NCI-H146 (cell line): ENCODE measurements at places on chromosomes 13 and 19.

GRCh38 chr13:111844682-111845081, 222.3 kb upstream of the SOX1 start:
- DNase-seq: no peak

DNA sequence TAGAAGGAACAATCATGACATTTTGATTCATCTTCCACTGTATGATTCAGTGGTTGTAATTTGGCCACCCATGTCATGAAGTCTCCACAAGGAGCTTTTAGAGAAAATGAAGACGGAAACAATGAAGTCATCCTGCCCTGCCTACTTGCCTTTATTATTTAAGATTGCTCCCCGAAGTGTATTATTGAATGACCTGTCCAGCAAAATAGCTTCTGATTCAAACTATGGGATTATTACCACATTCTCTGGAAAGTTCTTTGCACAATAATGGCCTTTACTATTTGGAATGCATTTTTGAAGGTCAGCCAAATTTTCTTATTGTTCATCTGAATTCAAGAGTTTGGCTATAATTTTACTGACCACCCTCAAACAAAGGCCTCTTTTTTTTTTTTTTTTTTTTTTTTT, 77.8 kb upstream of the RFC3 start:
- no peak for DNase-seq

DNA sequence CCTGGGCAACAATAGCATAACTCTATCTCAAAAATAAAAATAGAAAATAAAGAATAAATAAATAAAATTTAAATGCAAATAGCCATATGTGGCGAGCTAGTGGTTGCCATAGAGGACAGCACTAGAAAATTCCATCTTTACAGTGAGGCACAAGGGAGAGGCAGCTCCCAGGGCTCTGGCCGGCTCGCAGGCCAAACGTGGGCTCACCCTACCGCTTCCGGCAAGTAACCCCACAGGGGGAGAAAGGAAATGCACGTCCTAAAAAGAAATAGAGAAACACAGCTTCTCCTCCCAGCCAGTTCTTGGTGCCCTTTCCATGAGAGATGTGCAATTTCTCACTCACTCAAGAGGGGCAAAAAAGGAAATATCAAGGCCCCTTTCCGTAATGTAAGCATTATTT, 12.4 kb upstream of the GRWD1 start:
- DNase-seq: no peak

DNA sequence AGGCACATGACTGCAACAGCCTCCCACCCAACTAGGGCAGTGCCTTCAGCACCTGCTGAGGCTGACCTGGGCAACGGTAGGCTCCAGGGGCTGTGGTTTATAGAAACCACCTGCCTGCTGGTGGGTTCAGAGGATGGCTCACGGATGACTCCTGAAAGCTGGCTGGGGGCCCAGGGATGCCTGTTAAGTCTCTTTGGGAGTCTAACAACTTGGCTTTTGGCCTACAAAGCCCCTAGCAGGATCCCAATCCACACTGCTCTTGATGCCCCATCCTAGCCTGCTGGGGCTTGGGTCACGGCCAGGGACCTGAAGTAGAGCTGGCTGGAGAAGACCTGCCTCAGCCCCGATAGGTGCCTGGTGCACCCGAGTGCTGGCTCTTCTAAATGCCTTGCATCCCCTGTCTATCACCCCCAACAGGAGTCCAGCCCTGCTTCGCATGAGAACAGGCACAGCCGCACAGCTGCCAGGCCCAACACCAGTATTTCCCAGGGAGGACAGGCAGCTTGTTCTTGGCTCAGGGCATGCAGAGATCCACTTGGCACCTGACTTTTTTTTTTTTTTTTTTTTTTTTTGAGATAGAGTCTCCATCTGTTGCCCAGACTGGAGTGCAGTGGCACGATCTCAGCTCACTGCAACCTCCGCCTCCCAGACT, 9.1 kb upstream of the EPHX3 start:
- DNase-seq: no peak

DNA sequence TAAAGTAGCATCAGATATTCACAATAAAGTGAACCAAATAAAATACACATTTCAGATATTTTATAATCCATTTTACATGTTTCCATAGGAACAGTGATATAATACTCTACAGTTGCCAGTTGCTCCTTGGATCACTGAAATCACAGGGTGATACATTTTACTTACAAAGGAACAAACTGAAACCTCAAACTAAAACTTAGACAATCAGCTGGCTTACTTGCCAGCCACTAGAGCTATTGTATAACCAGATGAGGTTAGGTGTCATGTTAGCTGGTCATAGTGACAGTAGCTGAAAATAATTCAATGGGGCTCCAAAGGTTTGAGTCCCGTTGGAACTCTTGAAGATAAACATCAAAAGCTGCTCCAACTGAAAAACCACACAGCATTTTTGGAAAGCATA, 274.6 kb downstream of the ITGBL1 start:
- no peak for DNase-seq

DNA sequence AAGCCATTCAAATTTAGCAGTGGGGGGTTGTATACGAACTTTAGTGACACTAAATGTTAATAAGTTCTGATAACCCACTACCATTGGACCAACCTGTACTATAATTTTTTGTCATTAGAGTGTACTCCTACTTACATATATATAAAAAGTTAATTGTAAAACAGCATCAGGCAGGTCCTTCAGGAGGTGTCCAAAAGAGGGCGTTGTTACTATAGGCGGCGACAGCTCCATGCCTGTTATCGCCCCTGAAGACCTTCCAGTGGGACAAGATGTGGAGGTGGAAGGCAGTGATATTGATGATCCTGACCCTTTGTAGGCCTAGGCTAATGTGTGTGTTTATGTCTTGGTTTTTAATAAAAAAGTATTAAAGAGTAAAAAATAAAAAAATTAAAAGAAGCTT, 27.5 kb downstream of the SPRYD7 start:
- DNase-seq: no peak

DNA sequence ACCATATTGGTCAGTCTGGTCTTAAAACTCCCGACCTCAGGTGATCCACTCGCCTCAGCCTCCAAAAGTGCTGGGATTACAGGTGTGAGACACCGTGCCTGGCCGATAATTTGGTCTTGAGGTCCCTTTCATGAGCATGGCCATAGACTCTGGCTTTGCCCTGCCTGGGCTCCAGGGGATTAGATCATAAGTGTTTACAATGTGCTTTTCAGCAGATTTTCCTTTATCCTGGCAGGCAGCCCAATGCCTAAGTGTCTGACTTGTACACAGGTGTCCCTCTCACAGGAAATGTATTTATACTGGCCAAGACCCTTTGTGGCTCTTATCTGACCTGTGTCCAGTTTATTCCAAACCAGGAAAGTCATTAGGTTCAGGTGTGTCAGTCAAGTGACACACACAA, 15.9 kb downstream of the BCAM start:
- DNase-seq: peak; percentile 87

GRCh38 chr19:35044317-35045117, 3.0 kb downstream of the HPN start:
- peak; percentile 14 for DNase-seq

DNA sequence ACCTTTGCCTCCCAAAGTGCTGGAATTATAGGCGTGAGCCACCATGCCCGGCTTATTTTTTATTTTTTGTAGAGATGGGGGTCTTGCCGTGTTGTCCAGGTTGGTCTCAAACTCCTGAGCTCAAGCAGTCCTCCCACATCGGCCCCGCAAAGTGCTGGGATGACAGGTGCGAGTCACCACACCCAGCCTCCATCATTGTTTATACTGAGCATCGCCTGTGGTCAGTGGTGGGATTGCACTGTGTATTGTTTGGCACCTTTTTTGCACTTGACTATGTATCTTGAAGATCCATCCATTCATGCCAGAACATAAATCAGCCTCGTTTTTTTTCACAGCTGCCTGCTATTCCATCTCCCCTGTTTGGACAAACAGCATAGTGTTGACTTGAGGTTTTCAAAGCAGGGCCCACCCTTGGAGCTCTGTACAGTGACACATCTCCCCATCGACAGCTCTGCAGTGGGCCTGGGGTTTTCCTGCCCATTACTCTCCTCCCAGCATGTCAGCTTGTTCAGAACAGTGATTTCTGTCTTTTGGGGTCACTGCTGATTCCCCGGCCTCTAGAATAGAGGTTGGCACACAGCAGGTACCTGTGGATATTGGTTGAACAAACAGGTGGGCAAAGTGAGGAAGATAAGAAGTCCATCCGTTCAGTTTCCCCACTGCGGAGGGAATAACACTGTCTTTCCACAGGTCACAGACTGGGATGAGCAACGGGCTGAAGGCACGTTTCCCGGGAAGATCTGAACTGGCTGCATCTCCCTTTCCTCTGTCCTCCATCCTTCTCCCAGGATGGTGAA, 8.2 kb upstream of the UPK1A start:
- no peak for DNase-seq

DNA sequence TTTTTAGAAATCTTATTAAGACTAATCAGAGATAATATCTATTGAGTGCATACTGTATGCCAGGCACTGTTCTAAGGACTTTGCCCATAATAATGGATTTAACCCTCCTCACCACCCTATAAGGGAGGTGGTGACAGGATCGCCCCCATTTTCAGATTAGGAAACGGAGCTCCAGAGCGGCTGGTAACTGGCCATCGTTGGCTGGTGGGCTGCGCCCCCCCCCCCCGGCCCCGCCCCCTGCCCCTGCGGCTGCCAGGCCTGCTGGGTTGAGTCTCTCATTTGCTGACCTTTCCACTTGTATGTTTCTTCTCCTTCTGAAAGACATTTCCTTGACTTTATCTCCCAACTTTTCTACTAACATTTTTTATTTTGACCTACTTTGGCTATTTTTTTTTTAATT, 8.5 kb downstream of the ARHGEF7 start:
- no peak for DNase-seq

DNA sequence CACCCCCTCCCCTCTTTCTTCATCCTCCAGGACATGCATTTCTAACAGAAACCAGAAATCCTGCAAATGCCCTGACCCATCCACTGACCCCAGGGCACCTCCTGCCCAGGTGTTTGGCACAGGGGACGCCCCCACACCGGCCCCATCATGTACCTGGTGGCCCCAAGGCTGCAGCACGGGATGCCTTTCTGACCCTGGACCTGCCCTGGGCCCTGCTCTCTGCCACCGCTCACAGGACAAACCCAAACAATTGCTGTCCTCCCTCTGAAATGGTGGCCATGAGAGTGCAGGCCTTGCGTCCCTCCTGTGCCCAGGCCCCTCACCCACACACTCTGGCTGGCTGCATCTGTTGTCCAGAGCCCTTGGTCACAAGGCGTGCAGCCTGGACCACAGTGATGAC, 12.1 kb downstream of the SCGB2B2 start:
- DNase-seq: no peak

DNA sequence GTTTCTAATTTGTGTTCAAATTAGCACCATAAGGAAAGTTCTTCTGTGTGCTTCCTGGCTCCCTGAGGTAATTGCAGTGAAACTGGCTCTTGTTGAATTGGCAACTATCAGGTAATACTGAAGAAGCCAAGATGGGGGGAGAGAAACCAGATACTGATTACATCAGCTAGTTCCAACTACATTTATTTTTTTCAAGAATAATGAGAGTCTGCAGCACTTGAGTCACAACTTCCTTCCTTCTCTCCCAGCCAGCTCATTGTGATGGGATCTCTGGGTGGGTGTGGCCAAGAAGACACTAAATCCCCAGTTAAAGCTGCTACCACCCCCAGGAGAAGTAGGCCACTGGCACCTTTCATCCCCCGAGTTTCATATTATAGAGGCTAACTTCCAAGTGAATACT, 100.7 kb upstream of the RXFP2 start:
- DNase-seq: no peak

DNA sequence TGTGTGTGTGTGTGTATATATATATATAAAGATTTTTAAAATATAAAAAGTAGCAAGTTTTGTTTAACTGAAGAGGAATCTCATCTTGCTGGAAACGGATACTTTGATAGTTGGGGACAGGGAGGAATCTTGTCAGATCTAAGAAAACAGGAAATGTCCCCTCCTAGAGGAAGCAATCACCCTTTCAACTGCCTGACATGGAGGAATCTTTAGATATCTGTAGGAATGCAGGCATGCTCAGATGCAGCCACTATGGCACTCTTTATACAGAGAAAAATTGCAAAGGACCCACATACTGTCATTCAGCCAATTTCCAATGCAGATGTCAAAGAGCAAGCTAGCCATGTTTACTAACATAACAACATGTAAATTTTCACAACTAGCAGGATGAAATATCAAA, 38.8 kb downstream of the ZNF611 start:
- no peak for DNase-seq

GRCh38 chr19:30935146-30935545, 414.1 kb downstream of the TSHZ3 start:
- no peak for DNase-seq

DNA sequence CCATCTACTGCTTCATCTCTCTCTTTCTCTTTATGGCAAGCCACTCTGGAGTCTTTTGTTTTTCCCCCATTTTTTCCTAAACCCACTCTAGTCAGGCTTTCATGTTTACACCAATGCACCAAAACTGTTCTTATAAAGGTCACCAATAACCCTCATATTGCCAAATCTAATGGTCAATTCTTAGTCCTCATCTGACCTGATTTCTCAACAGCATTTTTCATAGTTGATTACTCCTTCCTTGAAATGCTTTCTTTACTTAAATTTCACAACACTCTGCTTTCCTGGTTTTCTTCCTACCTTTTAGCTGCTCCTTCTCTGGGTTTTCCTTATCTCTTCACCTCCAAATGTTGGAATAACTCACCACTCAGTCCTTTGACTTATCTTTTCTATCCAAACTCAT, 47.9 kb downstream of the MICU2 start:
- DNase-seq: no peak

- no peak for DNase-seq
These were observed 7.4 kb downstream of the CCDC122 start for GRCh38 chr13:43872181-43872580.

- DNase-seq: no peak
These were observed 327.4 kb upstream of the ZNF507 start for GRCh38 chr19:32018014-32018413.

- no peak for DNase-seq
These were observed 999.1 kb upstream of the ATXN8OS start for GRCh38 chr13:69108486-69108885.

DNA sequence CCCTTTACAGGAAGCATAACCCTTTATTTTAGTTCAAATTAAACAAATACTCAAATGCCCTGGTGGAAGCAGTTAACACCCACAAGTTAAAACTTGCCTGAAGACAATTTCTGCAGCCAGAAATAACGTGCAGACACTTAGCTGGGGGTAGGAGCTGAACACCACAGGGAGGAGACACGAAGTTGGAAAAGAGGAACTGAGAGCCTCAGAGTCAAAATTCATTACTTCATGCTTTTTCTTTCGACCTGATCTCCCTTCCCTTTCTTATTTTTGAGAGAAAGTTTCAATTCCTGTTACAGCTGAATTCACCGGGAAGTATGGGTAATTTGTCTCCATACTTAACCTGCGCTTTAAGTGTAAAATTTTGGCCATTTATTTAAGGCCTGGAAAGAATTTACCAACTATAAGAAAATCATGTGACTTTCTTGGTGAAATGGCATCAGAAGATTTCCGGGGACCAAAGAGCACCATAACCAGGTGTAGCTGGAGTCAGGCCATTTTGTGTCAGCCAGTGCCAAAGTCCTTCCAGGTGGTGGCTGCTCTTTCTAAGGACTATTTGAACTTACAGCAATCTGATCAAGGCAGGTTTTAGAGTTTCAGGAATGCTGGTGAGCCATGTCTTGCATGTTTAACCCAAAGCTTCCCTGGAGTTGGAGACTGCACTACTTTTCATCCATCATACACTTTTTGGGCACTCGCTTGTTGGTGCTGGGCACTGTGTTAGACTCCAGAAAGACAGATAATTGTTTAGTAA, 46.5 kb upstream of the RCBTB2 start:
- no peak for DNase-seq

GRCh38 chr19:35757231-35757748, 461 bp upstream of the HSPB6 start:
- DNase-seq: peak; percentile 78
